Upper lobe of left lung (tissue), 6 donors: ENCODE measurements at places on chromosomes 7 and 10. TPM values are rescaled to one million over a fixed set of nuclear protein-coding genes. Genes with fewer than 3 reads are reported as not detected.

- no peak for DNase-seq
Observed at GRCh38 chr7:108611268-108611667, 41.6 kb downstream of the DNAJB9 start.

- DNase-seq, result no peak
Observed at GRCh38 chr7:2686101-2686500, 1.9 kb upstream of the AMZ1 start.

GRCh38 chr10:70982443-70982842 lies 94.1 kb upstream of the PCBD1 start:
- no peak for DNase-seq

- no peak for DNase-seq
Observed at GRCh38 chr10:78442836-78443550, 409.3 kb downstream of the RPS24 start.

DNA sequence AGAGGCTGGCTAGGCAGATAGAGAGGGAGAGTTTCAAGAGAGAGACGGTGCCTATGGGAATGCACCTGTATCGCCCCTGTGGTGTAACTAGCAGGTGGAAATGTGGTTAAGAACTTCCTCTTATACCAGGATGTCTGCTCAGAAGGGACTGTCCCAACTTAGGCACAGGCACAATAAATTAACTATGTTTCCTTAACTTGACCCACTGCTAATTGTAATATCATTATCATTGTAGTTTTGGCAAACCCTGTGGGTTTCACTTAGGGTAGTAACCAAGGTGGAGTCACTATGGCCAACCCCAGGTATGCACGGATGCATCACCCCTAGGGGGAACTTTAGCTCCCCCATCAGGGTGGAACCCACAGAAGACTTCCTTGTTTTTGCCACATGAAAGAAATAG lies 455.7 kb downstream of the DGKB start:
- DNase-seq, result no peak

GRCh38 chr10:112811741-112812551 lies 138.1 kb upstream of the TCF7L2 start:
- DNase-seq, result peak; percentile 74

DNA sequence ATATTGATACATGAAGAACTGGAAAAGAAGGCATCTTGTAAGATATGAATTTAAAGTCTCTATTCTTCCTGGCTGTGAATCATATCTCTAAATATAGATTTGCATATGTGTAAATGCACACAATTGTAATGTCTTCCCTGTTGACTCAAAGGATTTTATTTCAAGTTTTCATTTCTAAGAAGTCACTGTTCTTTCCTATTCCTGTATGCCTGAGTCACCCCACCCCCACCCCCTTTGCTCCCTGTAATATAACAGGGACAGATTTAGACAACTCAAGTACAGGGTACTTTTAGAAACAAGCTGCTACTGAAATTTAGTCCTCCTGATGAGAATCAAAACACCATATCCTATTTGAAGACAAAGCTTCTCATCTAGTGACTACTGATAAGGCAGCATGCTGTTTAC lies 43.0 kb upstream of the HECTD2 start:
- no peak for DNase-seq

DNA sequence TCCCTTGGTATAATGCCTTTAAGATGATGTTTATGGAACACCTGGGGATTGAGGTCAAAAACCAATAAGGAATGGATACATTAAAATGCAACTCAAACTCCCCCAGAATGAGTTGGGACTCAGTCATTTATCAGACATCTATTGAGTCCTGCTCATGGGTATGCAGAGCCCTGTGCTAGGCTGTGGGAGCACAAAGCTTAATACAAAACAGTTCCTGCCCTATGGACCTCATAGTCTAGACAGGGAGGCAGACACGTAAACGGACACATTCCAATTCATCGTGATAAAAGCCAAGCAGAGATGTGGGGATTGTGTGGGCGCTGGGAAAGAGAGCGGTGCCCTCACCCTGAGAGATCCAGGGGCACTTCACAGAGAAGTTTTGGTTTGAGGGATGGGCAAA lies 181.7 kb downstream of the PTEN start:
- DNase-seq, result no peak

TMEM130 gene
- 10.2 TPM for total RNA-seq

WNT16 gene
- not detected for total RNA-seq

SAMD9L gene
- total RNA-seq, result 22.4 TPM

MSMB gene
- 7.8 TPM for total RNA-seq

PRRT4 gene
- 10.5 TPM for total RNA-seq
